ENCODE measurements at places on chromosomes 1 and 21. TPM values are rescaled to one million over a fixed set of nuclear protein-coding genes. Genes with fewer than 3 reads are reported as not detected.

DNA sequence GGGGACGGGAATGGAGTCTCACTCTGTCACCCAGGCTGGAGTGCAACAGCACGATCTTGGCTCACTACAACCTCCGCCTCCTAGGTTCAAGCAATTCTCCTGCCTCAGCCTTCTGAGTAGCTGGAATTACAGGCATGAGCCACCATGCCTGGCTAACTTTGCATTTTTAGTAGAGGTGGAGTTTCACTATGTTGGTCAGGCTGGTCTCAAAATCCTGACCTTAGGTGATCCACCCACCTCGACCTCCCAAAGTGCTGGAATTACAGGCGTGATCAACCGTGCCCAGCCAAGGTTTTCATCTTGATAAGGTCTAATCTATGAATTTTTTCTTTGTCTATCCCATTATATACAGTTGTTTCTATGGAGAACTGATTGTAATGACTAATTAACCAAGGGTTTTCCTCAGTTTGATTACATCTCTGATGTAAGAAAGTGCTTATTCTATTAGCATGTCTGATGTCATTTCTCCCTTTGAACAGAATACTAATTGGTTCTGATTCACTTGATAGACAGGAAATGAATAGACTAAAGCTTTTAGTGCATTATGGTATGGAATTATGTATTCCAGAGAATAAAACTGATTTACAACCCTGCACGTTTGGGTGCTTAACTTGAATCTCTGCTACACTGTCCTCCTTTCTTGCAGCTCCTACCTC is 11.9 kb downstream of the PACC1 start:
- no peak for DNase-seq

DNALI1 gene
- not detected for total RNA-seq

- DNase-seq: no peak
These were observed 346.8 kb upstream of the FMN2 start for GRCh38 chr1:239744851-239745250.

DNA sequence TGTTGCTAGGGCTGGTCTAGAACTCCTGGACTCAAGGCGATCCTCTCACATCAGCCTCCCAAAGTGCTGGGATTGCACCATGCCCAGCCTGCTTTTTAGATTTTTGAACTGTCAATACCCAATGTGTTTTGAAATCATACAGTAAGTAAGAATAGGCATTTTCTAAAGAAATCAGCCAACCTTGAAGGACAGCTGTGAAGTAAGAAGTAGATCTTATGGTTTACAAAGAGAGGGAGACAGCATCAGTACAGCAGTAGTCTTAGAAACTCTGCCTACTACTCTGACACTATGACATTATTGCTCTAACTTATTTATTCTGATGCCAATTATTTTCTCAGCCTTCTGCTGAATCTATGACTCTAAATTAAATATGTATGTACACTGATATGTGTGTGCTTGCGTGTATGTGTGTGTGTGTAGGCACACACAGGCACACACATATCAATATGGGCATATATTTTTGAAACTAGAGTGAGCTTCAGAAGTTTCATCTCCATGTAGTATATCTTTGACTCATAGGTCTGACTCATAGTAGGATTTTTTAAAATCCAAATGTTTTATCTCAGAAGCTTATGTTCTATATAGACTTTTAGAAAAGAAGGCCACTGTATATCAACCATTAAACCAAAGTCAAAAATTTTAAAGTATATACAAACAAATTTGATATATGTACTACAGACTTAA is 140.4 kb downstream of the COL24A1 start:
- DNase-seq: no peak

DNA sequence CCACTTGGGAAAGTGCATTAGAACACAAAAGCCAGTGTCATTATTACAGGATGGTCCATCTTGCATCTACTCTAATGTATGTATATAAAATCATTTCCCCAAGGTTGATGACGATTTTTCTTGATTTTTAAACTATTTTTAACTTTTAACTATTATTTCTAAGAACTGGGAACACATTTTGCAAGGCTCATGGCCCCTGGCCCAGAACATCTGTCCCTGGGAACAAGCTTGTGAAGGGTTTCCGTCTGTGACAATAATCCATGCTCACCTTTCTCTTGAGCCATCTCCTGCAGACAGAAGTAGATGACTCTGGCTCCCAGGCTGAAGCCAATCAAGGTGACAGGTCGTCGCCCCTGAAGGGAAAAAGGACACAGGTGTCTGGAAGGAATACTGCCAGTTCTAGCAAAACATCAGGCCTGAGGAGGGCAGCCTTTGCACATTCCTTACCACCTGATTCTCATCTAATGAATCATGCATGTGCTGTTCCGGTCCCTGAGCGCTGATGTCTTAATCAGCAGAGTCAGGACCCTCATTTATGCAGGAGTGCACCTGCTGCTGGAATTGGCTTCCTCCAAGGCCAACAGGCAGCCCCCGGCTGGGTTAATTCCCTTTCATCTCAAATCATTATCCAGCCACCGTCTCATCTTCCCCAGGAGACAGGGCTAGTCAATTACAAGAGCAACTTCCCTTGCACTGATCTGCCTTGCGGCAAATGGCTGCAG is 62.5 kb downstream of the TMCO4 start:
- no peak for DNase-seq

GRCh38 chr1:5571861-5572401 is 420.3 kb downstream of the NPHP4 start:
- DNase-seq: no peak

DNA sequence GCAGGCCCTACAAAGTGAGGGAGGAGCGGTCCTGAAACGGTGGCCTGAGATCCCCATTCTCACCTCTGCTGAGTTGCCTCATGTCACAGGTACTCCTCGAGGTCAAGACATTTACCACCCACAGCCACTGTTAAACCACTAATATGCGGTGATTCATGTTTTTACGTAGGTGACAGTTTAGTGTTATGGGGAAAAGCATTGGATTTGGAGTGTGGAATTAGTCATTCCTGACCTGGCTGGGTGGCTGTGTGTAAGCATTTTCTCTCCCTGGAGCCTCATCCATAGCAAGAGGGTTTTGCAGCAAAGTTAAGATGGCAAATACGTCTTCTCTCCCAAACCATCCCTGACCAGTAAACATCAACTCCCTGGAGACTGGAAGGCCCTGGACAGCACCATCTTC is 57.8 kb upstream of the KCNJ6 start:
- DNase-seq: no peak

DNA sequence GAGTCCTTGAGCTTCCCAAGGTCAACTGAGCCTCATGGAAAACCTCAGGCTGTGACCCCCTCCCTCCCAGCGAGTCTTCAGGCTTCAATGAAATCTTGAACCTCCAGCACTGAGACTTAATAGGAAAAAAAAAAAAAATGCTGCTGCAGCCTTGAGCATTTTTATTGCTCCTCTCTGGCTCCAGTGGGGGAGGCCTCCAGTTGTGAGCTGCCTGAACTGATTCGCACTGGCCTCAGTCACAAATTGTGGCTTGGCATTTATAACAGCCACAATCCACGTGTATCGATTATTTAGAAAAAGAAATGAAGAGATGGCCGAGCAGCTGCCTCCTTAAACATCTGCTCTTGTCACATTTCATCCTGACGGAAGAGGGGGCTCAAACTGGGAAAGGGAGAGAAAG is 173.0 kb downstream of the PRDM2 start:
- no peak for DNase-seq

- DNase-seq: no peak
These were observed 65.4 kb downstream of the MATN1 start for GRCh38 chr1:30658014-30658336.

DNA sequence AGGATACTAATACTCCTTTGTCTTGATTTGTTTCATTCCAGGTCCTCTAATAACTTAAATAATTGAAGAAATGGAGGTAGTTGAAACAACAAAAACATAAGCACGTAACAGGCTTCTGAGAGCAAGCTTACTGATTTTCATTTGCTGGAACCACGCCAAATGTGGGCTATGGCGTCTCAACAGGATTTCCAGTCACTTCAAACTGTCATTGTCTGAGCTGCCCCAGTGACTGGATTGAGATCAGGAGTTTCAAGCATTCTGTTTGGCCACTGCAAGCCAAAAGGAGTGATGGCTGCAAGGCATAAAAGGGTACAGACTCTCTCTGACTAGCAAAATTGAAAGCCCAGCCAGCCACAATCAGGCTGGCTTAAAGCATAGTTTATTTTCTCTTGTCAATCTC is 289.9 kb downstream of the DPYD start:
- no peak for DNase-seq

BTBD8 gene
- total RNA-seq: 0.67 TPM

FNDC7 gene
- 0.12 TPM for total RNA-seq

- no peak for DNase-seq
These were observed 24.3 kb downstream of the PGBD5 start for GRCh38 chr1:230401763-230402294.

GRCh38 chr1:80846966-80847365 is 953.8 kb upstream of the ADGRL2 start:
- DNase-seq: no peak

PLA2G4A gene
- 0.45 TPM for total RNA-seq

DNA sequence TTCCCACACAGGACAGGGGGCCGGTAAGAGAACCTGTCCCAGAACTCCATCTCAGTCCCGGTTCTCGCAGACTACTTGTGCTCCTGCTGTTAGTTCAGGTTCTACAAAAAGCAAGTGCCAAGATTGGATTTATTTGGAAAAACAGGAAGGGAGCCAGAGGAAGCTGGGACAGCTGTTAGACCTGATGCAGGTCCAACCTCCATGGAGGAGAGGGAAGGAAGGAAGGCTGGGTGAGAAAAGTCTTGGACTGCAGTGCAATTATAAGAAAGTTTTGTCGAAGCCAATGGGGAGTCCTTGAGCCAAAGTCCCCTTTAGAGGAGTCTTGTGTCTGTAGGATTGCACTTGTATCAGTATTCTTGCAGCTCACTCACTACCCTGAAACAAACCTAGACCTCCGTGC is 191.2 kb downstream of the GREM2 start:
- no peak for DNase-seq

- DNase-seq: no peak
These were observed 61.4 kb downstream of the MAGI3 start for GRCh38 chr1:113451710-113452109.

- no peak for DNase-seq
These were observed 67.8 kb upstream of the KLHDC7A start for GRCh38 chr1:18412882-18413353.

DNA sequence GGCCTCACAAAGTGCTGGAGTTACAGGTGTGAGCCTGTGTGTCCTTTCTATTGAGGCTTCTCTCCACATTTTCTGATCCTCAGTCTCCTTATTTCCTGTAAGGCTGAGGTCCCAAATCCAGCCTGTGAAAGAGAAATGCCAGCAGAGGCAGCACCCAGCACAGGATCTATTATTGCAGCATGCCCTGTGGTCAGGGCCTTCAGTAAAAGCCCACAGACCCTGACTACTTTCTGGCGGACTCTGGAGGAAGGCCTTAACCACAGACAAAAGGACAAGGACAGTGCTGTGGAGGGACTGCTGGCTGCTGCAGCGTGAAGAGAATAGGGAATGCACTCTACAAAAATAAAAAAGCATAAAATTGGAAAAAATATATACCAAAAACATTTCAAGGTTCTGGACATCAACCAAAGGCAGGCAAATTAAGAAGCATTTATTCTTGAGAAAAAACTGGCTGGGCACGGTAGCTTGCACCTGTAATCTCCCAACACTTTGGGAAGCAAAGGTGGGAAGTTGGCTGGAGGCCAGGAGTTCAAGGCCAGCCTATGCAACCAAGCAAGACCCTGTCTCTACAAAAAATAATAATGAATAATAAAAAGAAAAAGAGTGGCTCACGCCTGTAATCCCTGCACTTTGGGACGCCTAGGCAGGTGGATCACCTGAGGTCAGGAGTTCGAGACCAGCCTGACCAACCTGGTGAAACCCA is 9.4 kb upstream of the PGD start:
- no peak for DNase-seq

GRCh38 chr1:233710507-233710906 is 96.6 kb downstream of the KCNK1 start:
- DNase-seq: no peak

GRCh38 chr1:68953311-68953710 is 456.4 kb upstream of the DEPDC1 start:
- DNase-seq: no peak

DNA sequence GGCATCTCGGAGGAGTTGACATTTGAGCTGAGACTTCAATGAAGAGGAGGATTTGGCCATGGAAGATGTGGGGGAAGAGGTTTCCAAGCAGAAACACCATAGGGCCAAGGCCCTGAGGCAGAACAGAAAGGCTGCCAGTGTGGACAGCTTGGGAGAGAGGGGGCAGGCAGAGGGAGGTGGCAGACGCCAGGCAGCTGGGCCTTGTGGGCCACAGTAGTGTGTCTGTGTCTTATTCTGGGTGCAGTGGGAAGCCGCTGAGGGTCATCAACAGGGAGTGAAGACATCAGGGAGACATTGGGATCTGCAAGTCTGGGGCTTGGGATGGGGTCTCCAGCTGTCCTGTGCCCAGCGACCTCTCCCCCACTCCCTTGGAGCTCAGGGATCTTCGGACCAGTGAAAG is 96.8 kb downstream of the LACTBL1 start:
- no peak for DNase-seq

DNA sequence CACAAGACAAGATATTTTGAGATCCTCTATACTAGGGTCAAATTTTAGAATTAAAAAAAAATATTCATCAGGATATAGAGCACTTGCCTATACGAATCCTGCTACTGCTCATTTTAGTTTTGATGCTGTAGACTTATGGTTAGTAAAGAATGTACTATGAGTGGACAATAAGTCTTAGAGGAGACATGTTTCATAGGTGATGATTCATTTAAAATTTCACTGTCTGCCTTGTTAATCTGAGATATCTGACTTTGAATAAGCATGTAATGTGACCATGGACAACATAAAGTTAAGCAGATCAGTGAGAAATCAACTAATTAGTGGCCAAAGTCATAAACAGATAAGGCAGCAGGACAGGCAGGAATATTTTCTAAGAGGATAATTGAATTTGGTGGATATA is 106.8 kb upstream of the HP1BP3 start:
- no peak for DNase-seq

GRCh38 chr21:36321325-36322082 is 1.5 kb downstream of the MORC3 start:
- no peak for DNase-seq

AMY1C gene
- not detected for total RNA-seq

AMPD1 gene
- total RNA-seq: not detected

- DNase-seq: no peak
These were observed 40.3 kb downstream of the NPHP4 start for GRCh38 chr1:5951846-5952410.

DNA sequence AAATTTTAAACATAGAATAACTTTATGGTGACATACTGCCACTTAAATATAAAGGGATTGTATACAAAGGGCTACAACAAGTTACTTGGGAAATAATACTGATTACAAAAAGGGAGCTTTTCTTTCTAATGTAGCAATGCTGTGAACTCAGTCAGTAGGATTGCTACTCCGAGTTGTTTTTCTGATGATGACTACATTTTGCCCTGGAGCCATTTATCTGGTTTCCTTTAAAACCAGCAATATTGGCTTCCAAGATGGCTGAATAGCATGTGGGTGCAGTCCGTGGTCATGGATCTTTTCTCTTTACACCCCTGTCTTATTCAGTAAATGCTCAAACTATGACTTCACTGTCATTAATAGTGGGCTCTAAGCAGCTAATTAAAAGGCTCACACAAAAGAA is 92.6 kb upstream of the NEK7 start:
- DNase-seq: no peak

Measured in natural killer cell treated with Interleukin-12 subunit alpha and Interleukin-12 subunit beta and Interleukin-15 and Interleukin-18, amount 100 ng/mL, for 72 hours (primary cell).